ENCODE measurements at places on chromosomes 6 and 20. TPM values are rescaled to one million over a fixed set of nuclear protein-coding genes. Genes with fewer than 3 reads are reported as not detected.

- DNase-seq: no peak
These were observed 16.9 kb downstream of the SEC23B start for GRCh38 chr20:18524646-18525045.

GRCh38 chr20:49270177-49270576, 7.7 kb downstream of the ZNFX1 start:
- DNase-seq: no peak

DNA sequence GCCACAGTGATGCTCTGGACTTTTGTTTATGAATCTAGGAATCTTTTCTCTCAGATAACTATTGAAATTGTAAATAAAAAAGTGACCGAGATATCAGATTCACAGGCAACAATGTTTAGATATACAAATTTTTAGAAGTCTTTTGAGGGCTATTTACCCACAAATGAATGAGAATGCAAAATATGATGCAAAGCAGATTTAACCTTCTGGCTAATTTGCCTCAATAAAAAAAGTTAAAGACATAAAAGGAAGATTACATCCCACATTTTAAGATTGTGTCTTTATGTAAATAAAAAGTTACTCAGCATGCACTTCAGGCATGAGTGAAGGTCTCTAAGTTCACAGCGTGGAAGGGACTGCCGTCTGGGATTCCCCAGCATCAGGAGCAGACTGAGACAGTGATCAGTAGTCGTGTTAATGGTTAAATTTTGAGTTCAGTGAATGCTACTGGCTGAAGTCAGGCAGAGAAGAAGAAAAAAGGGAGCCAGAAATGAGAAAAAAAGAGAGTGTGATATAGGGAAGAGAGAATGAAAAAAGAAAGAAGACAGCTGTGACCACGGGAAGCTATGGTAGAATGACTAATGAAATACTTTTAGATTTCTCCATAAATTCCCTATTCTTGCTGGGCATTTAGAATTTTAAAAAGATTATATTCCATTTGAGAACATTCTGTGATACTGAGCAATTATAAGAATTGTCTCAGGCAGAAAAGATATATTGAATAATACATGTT, 93.6 kb downstream of the MYB start:
- no peak for DNase-seq

Gene CCDC28A
- total RNA-seq: 10.1 TPM

DNA sequence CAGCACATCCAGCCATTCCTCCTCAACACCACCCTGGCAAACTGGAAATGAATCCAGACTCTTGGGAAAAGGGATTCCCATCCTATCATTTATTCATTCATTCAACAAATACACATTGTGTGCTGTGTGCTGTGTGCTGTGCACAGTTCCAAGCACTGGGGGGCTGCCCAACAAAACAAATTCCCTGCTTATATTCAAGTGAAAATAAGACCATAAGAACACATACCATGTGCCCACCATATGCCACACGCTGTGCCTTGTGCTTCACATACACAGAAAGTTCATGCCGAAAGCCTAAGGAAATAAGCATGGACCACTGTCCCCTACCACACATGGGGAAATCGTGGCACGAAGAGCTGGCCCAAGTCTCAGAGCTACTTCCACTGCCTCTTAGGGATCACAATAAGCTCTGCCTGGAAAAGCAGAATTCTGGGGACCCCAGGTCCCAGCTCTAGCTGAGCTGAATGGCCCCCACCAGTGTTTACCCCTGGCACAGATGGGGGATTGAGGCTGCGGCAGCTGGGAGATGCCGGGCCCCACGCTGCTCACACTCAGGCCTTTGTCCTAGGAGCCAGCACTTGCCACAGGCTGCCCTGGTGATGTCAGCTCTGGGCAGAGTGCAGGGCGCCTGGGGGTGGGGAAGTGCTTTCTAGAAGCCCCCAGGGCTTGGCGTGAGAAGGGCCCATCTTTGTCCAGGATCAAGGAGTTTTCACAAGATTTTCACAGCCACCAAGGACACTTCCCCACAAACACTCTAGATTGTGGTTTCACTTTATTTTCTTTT, 99.6 kb downstream of the PREX1 start:
- DNase-seq: no peak

Gene CCN5
- not detected for total RNA-seq

Gene BACH2
- 96.4 TPM for total RNA-seq

DNA sequence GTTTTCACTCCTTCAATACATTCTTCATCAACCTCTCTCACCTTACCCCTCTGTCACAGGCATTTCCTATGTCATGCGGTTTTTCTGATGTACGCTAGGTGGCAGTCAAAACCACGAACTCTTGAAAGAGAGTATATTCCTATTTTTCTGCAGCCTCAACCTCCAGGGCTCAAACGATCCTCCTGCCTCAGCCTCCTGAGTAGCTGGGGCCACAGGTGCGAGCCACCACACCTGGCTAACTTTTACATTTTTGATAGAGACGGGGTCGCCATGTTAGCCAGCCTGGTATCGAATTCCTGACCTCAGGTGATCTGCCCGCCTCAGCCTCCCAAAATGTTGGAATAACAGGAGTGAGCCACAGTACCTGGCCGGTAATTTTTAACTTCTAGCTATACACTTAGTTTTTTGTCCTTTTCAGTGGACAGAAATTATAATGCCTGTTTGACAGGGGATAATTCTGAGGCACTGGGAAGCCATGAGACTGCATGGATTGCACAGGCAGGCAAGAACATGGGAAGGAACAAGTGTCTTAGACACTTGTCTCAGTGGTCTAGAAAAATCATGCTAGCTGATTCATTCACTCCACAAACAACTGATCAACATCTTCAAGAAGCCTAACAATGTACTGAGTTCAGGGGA, 22.5 kb upstream of the HFE start:
- no peak for DNase-seq

Gene FKBP5
- total RNA-seq: 10.6 TPM

DNA sequence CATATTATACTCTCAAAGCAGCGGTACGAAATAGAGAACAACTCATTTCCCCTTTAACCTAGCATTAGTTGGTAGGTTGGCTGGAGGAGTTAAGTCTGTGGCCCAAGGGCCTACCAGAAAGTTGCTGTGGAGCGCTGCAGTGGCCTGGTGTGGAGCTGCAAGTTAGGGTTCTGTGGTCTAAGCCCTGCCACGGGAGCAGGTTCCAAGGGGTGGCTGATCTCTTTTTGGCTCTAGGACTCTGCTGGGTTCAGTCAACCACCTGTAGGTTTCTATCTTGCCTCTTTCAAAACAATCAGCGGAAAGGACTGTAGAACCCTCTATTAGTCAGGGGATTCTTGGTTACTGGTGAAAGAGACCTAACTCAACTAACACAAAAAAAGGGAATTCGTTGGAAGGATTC, 54.5 kb upstream of the TULP4 start:
- no peak for DNase-seq

GRCh38 chr6:51199733-51200260, 381.1 kb downstream of the TFAP2B start:
- DNase-seq: no peak

Gene RIPPLY2
- 4.9 TPM for total RNA-seq

Gene ZNF391
- total RNA-seq: 8.3 TPM

Gene LKAAEAR1
- total RNA-seq: not detected

Gene CPXM1
- total RNA-seq: 28.1 TPM

Gene GSTA1
- total RNA-seq: not detected

GRCh38 chr20:6341491-6341890, 218.7 kb upstream of the FERMT1 start:
- no peak for DNase-seq

DNA sequence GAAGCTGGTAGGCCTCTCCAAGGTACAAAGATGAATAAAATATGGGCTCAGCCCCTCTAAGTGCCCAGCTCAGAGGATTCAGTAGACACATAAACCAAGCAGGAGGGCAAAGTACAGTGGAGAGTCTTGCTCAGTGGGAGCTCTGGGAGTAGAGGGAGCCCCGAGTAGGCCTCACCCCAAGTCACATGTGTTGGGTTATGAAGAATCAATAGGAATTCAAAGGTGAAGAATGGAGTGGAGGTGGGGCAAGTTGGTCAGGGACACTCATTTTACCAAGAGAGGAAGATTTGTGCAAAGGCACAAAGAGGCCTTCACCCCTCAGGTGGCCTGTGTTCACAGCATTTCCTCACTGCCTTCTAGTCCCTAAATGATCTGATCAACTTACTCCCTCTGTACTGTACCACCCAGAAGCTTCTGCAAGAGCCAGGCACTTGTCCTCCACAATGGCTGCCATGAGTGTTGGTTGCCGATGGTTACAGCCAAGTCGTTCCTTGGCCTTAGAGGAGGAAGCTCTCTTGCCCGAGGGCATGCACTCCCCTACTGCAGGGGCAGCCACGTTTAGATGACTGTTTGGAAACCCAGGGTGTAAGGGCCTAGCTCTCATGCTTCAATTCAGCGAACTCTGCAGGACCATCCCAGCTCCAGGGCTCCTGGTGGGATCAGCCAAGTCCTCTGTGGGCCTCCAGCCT, 6.7 kb upstream of the CDKN1A start:
- no peak for DNase-seq

GRCh38 chr20:25289886-25290597, 42.2 kb downstream of the PYGB start:
- DNase-seq: peak; percentile 1

DNA sequence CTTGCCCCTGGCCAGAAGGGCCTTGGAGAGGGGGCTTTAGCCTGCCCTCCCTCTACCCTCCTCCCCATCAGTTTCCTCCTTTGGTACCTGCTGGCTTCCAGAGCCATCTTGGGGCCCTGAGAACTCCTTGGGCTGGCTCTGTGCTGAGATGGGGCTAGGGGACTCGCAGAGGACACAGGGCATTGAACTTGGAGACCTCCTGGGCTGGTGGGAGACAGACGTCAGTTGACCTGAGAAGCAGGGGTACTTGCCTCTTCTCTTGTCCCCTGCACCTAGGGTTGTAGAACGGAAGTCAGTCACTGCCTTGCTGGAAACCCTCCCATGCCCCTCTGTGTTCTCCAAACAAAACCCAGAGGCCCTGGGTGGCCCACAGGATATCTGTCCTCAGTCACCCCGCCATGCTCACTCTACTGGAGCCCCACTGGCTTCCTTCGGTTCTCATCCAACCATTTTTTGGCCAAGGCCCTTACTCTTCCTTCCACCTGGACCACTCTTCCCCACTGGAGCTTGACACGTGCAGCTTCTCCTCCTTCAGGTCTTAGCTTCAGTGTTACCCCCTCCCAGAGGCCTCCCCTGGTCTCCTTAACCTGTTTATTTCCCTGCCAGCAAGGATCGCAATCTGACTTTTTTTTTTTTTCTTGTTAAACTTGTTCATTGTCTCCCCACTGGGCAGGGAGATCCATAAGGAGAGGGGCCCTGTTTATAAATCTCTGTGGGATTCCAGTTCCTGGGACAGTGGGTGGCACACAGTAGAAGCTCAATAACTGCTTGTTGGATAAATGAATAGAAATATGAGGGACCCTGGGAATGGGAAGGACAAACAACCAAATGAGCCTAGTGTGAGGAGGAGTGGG, 971 bp downstream of the RBCK1 start:
- no peak for DNase-seq

Gene SPDEF
- total RNA-seq: not detected

Measured in glutamatergic neuron (in vitro differentiated cells).